Muscle of leg (tissue), 16 donors: ENCODE measurements at places on chromosomes 12 and 14.

- DNase-seq: peak; percentile 13
- H3K27me3 ChIP-seq: no peaks in the 10 kb centered on the region
- H3K4me3 ChIP-seq: no peak overlapping the region
- H3K27ac ChIP-seq: no peak overlapping the region
- H3K4me1 ChIP-seq: peaks cover 3% of the 10 kb centered on the region
Measured at GRCh38 chr12:79187032-79187431, 322.5 kb downstream of the SYT1 start.

GRCh38 chr14:104187931-104188726 is 49.7 kb downstream of the KIF26A start:
- H3K4me3 ChIP-seq: no peak overlapping the region
- H3K36me3 ChIP-seq: no peaks in the 10 kb centered on the region
- H3K27me3 ChIP-seq: no peaks in the 10 kb centered on the region
- H3K4me1 ChIP-seq: peaks cover 14% of the 10 kb centered on the region
- no peak overlapping the region for H3K27ac ChIP-seq

- no peak overlapping the region for H3K4me3 ChIP-seq
- H3K27me3 ChIP-seq: no peaks in the 10 kb centered on the region
- H3K4me1 ChIP-seq: no peaks in the 10 kb centered on the region
- peaks cover 5% of the 10 kb centered on the region for H3K36me3 ChIP-seq
- no peak overlapping the region for H3K27ac ChIP-seq
Measured at GRCh38 chr14:24253936-24254335, 9.0 kb downstream of the TGM1 start.

GRCh38 chr12:120489018-120489417 is 6.9 kb upstream of the DYNLL1 start:
- no peaks in the 10 kb centered on the region for H3K27me3 ChIP-seq
- H3K27ac ChIP-seq: no peak overlapping the region
- no peaks in the 10 kb centered on the region for H3K4me1 ChIP-seq
- H3K36me3 ChIP-seq: peaks cover 19% of the 10 kb centered on the region
- no peak overlapping the region for H3K4me3 ChIP-seq
- no peak for DNase-seq

DNA sequence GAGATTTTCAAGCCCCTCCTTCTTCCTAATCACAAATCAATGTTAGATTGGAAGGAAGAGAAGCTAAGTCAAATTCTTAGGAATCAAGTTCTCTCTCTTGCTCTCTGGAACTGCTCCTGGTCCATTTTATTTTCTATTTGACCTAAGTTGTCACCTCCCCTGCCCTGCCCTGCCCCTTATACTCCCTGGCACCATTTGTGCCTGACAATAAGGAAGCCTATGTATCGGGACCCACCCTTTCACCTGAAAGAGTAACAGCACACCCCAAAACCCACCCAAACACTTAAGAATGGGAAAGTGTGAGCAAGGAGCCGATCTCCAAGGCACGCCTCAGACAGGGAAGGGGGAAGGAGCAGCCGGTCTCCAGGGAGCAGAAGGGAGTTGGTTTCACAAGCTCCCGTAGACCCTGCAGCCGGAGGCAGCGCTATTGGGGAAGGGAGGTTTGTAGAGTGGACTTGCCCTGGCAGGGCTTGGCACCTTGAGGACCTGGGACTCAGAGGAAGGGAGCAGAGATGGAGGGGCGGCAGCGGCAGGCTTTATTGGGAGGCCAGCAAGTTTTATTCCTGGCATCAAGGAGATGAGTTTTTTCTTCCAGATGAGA is 1.6 kb downstream of the LRRC74A start:
- peak overlapping the region; percentile 78 for H3K27ac ChIP-seq
- peak; percentile 43 for DNase-seq
- no peaks in the 10 kb centered on the region for H3K36me3 ChIP-seq

DNA sequence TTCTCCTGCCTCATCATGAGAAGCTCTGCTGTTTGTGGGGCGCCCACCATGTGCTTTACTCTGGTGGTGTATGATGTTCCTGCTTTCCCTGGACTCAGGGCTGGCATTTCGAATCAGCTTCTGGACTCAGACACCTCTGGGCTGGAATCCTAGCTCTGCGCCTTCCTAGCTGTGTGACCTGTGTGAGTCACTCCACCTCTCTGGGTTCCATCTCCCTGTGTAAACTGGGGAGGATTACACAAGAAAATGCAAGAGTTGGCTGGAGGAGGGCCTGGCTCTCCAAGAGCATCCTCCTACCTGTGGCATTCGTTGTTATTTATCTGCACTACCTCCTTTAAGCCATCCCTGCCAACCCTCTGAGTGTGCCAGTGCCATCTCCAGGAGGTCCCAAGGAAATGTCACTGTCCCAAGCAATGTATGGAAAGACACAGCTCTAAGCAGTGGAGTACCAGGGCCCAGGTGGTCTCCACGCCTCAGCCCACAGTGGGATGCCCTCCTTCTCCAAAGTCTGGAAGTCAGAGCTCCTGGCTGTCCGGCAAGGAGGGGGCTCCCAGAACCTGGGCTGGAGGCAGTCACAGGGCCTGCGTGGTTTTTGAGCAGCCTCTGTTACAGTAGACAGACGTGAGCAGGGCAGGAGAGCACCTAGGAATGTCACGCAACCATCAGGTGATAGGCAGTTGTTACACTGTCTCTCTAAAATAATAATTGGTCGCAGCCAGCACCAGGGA is 7.3 kb upstream of the TNFAIP2 start:
- H3K27ac ChIP-seq: no peak overlapping the region
- no peaks in the 10 kb centered on the region for H3K36me3 ChIP-seq
- H3K4me1 ChIP-seq: peaks cover 65% of the 10 kb centered on the region
- H3K27me3 ChIP-seq: no peaks in the 10 kb centered on the region
- H3K4me3 ChIP-seq: no peak overlapping the region

DNA sequence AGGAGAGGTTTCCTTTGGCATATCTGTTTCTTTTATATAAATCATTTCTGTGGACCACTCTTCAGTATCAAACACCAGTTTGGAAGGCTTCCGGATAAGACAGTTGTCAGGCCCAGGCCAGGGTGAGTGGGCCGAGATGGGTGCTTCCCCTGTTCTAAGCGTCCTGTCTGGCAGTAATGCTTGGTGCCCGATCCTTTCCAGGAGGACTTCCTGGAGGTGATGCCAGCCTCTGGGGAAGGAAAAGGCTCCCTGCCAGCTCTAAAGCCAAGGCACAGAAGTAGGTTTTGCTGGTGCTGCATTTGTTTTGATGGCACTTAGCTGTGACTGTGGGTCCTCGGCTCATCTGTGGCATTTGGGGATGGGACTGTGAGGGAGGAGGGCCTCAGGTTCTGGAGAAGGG is 124.4 kb upstream of the RTL1 start:
- H3K27ac ChIP-seq: no peak overlapping the region
- H3K4me1 ChIP-seq: peaks cover 20% of the 10 kb centered on the region
- no peaks in the 10 kb centered on the region for H3K27me3 ChIP-seq
- no peak for DNase-seq
- H3K36me3 ChIP-seq: peaks cover 100% of the 10 kb centered on the region

GRCh38 chr12:10753059-10753458 is 29.9 kb upstream of the YBX3 start:
- peaks cover 2% of the 10 kb centered on the region for H3K4me1 ChIP-seq
- H3K4me3 ChIP-seq: no peak overlapping the region
- H3K27me3 ChIP-seq: no peaks in the 10 kb centered on the region
- no peak for DNase-seq
- no peaks in the 10 kb centered on the region for H3K36me3 ChIP-seq

- H3K4me1 ChIP-seq: peaks cover 27% of the 10 kb centered on the region
- H3K27ac ChIP-seq: no peak overlapping the region
- no peak overlapping the region for H3K4me3 ChIP-seq
- H3K36me3 ChIP-seq: no peaks in the 10 kb centered on the region
- DNase-seq: no peak
Measured at GRCh38 chr12:132487311-132487741, 2.6 kb upstream of the FBRSL1 start.

DNA sequence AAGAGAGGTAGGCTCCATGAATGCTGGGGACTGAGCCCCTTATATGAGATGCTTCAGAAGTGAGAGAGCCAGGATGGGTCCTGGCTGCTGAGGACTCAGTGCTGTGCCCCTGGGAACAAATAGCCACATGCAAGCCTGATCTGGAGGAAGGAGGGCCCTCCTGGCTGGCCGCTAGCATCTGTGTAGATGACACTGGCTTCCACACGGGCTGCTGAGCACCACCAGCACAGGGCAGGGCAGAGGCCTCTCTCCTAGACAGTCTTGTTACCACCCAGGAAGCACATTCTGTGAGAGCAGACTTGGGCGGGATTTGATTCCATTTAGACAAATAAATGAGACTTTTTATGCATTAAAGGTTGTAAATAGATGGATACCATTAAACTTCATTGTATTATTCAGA is 48.0 kb downstream of the ZNF664 start:
- H3K27me3 ChIP-seq: no peaks in the 10 kb centered on the region
- H3K36me3 ChIP-seq: no peaks in the 10 kb centered on the region
- no peak for DNase-seq
- peaks cover 9% of the 10 kb centered on the region for H3K4me1 ChIP-seq
- H3K4me3 ChIP-seq: no peak overlapping the region
- H3K27ac ChIP-seq: no peak overlapping the region

DNA sequence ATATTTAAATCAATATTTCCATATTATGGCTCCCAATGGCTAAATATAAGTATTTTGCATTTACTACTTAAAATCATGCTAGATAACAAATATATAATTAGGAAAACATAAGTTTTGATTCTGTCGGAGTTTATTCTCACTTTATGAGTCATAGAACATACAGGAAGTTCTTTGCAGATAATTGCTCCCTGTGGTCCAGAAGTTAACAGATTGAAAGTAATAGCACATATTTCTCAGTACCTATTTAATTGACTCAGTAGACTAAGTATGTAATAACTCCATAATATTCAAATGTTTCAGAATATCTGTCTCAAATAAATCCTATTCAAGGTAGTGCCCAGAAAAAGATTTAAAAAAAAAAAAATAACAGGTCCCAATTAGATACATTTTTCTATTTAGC is 806.0 kb upstream of the ATXN7L3B start:
- H3K27me3 ChIP-seq: no peaks in the 10 kb centered on the region
- no peak for DNase-seq
- no peaks in the 10 kb centered on the region for H3K4me1 ChIP-seq
- H3K27ac ChIP-seq: no peak overlapping the region
- no peaks in the 10 kb centered on the region for H3K36me3 ChIP-seq
- H3K4me3 ChIP-seq: no peak overlapping the region

DNA sequence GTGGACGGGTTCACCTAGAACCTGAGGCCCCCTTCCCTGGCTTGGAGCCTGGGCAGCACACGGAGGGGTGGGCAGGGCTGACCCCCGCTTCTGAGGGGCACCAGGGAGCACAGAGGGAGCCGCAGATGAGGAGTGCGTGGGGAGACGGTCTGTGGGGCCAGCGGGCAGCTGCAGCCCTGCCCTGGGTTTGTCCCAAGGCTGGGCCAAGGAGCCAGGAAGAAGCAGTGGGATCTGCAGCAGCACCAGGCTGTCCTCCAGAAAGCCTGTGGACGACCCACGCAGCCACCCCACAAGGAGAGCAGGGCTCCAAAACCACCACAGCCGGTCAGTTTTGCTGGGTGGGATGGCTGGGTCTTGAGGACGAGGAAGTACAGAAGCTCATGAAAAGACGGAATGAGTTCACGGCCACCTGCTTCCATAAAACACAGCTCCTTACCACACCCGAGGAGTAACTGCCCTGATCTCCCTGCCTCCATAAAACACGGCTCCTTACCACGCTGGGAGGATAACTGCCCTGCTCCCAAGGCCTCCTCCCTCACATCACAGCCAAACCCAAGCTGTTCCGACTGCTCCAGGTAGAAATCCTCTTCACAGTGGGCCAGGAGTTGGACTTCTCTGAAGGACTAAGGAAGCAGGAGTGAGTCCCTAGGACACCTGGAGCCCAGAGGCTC is 9.9 kb upstream of the GOLGA3 start:
- peak overlapping the region; percentile 76 for H3K27ac ChIP-seq
- peaks cover 37% of the 10 kb centered on the region for H3K36me3 ChIP-seq
- peak; percentile 25 for DNase-seq
- no peak overlapping the region for H3K4me3 ChIP-seq
- H3K27me3 ChIP-seq: no peaks in the 10 kb centered on the region
- H3K4me1 ChIP-seq: peaks cover 21% of the 10 kb centered on the region

DNA sequence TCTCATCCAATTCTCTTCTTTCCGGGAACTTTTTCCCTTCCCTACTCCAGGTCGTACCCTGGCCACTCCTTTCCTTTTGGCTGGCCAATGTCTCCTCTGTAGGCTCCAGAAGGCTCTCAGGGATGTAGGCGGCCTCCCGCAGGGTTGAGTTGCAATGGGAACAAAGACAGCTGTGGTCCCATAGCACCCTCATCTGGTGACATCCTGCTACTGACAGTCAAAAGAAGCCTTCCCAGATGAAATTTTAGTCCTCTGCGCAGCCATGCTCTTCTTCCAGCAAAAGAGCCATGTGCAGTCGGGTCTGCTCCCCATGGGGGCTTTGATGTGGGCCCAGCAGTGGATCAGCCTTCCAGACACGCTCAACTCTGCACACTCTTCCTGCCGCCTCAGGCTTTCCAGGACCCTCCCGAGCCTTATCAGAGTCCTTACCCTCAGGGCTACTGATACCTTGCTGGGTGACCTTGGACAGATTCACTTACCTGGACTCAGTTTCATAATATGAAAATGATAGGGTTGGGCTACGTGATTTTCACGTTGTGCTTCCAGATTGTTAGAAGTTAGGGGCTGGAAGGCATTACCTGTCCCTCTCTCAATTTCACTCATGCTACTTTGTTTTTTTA is 5.5 kb upstream of the CELA1 start:
- H3K4me3 ChIP-seq: no peak overlapping the region
- peaks cover 3% of the 10 kb centered on the region for H3K27me3 ChIP-seq
- no peaks in the 10 kb centered on the region for H3K36me3 ChIP-seq
- DNase-seq: peak; percentile 19
- H3K27ac ChIP-seq: no peak overlapping the region

DNA sequence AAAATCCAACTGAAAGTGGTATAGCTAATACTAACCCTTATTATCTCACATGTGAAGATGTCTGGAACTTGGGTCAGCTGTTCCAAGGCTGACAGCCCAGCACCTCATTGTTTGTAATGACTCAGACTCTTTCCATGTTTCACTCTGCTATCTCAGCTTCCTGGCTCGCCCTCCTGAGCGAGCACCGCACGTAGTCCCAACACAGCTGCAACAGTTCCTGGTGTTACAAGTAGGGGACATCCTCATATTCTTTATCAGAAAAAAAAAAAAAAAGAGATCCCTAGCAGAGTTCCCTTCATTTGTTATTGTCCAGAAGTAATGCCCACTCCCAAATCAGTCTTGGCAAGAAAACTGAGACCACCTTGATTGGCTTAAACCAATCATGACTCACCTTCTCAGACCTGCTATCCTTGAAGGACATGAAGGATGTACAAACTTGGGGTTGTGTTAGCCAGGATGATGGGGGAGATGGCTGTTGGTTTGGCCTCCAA is 92.5 kb downstream of the ADCK1 start:
- H3K27ac ChIP-seq: no peak overlapping the region
- no peaks in the 10 kb centered on the region for H3K4me1 ChIP-seq
- peaks cover 3% of the 10 kb centered on the region for H3K36me3 ChIP-seq
- no peak overlapping the region for H3K4me3 ChIP-seq
- no peak for DNase-seq

DNA sequence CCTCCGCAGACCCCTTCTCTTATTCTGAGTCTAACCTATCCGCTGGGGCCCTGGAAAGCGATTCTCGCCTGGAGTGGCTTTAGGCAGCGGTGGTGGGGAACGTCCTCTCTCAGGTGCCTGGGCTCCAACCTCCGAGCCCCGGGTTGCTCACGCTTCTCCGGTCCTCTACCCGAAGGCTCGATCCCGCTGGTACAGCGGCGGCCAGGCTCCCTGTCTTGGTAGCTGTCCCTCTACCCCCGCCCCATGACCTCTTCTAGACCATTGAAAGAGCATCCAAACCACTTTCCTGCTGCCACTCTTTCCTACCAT is 505 bp upstream of the HEBP1 start:
- H3K27me3 ChIP-seq: no peaks in the 10 kb centered on the region
- DNase-seq: no peak
- H3K4me3 ChIP-seq: peak overlapping the region; percentile 70
- H3K27ac ChIP-seq: peak overlapping the region; percentile 95
- no peaks in the 10 kb centered on the region for H3K36me3 ChIP-seq
- peaks cover 16% of the 10 kb centered on the region for H3K4me1 ChIP-seq
